ENCODE measurements at places on chromosomes 12 and 14.

- no peaks in the 10 kb centered on the region for H3K27me3 ChIP-seq
- no peak overlapping the region for H3K4me3 ChIP-seq
- no peaks in the 10 kb centered on the region for H3K4me1 ChIP-seq
Measured at GRCh38 chr12:119338593-119339363, 4.2 kb downstream of the CCDC60 start.

GRCh38 chr14:72169521-72169920 is 237.3 kb downstream of the RGS6 start:
- peak; percentile 19 for DNase-seq
- no peaks in the 10 kb centered on the region for H3K27me3 ChIP-seq
- H3K27ac ChIP-seq: no peak overlapping the region
- H3K4me1 ChIP-seq: no peaks in the 10 kb centered on the region
- no peaks in the 10 kb centered on the region for H3K36me3 ChIP-seq

DNA sequence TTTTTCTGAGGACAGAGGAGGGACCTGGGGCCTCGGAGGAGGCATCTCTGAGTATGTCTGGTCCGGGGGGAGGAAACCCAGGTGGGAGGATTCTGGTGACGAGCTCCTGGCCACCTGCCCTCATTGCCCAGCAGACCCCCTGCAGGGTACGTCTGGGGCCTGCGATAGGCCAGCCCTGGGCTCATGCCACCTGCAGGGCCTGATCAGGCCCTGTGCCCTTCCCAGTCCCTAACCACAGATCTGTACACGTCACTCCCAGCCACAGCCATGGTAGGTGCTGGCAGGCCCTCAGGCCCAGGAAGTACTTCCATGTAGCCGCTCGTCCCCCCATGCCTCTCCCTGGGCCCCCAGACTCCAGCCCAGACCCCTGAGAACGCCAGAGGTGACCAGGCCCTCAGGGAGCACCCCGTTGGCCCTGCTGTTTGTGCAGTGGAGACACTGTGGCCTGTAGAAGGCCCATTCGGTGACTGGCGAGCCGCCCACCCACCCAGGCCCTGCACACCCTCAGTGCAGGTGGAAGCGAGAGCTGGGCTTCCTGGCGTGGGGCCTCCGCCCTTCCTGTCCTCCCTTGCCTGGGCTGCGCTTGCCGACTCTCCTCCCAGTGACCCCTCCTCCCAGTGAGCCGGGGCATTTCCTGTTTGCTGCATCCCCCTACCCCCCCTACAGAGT is 5.7 kb downstream of the INF2 start:
- no peak overlapping the region for H3K4me3 ChIP-seq
- peak; percentile 50 for DNase-seq
- H3K4me1 ChIP-seq: peaks cover 27% of the 10 kb centered on the region
- H3K27me3 ChIP-seq: no peaks in the 10 kb centered on the region

DNA sequence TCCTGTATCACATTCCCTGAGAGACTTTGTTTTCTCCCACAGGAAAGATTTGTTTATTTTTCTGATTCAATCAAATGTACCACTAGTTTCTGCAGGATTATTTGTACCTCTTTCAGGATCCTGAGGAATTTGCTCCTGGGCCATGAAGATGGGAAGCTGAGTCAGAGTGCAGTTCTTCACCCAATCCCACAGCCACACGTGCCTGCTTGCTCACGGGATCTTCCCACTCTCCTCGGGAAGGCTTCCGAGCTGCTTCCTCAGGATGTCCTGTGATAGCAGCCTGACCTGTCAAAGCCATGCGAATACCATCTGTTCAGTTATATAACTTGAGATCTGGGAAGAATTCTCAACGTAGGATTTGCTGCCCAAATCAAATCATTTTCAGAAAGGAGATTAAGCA is 41.8 kb upstream of the HIF1A start:
- DNase-seq: no peak
- peaks cover 8% of the 10 kb centered on the region for H3K4me1 ChIP-seq
- no peak overlapping the region for H3K27ac ChIP-seq
- no peaks in the 10 kb centered on the region for H3K27me3 ChIP-seq
- H3K36me3 ChIP-seq: no peaks in the 10 kb centered on the region

DNA sequence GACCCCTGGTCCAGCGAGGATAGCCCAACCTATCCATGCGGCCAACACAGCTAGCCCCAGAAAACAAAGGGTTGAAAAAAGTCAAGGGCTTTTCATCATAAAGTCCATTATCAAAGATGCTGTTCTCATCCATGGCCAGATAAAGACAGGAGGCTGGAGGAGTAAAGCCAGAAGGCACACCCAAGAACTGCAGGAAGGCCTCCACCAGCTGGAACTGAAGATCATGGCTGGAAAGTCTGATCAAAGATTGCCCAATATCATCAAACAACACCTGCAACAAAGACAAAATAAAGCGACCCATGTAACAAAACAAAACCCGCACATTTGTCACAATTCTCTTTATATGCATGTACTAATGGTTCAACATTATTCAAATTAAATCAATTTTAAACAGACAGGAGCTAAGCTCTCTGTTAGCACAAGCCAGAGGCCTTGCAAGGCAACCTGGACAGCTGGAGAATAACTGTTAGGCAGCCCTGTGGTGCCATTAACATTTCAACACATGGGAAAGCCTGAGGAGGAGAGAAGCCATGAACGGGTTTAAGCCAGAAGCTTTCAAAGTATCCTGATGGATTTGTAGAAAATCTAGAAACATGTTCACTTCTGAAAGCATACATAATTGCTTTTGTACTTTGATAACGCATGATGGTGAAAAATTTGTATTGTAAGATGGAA is 34.1 kb downstream of the PSMC1 start:
- no peak overlapping the region for H3K27ac ChIP-seq
- peaks cover 62% of the 10 kb centered on the region for H3K36me3 ChIP-seq
- no peaks in the 10 kb centered on the region for H3K27me3 ChIP-seq
- no peak for DNase-seq
- H3K4me3 ChIP-seq: no peak overlapping the region

DNA sequence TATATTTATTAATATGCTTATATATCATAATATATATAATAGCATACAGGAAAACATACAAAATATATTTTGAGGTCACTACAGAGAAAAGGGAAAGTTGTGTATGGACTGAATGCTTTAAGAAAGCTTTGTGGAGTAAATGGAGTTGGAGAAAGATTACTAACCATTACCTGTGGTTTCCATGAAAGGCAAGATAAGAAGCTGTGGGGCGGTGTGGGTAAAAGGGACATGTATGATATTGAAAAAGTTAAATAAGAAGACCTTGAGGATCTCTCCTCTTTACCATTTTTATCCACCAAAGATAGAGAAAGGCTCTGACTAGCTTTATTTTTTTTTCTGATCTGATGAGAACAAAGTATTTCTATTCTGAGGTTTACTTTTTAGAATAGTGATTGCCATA is 404.4 kb downstream of the TRHDE start:
- no peaks in the 10 kb centered on the region for H3K36me3 ChIP-seq
- H3K4me3 ChIP-seq: no peak overlapping the region
- H3K27me3 ChIP-seq: no peaks in the 10 kb centered on the region
- H3K27ac ChIP-seq: no peak overlapping the region

GRCh38 chr12:12521044-12521485 is 41.6 kb downstream of the DUSP16 start:
- no peak for DNase-seq
- H3K27ac ChIP-seq: no peak overlapping the region
- peaks cover 4% of the 10 kb centered on the region for H3K4me1 ChIP-seq
- no peak overlapping the region for H3K4me3 ChIP-seq
- H3K36me3 ChIP-seq: peaks cover 29% of the 10 kb centered on the region

DNA sequence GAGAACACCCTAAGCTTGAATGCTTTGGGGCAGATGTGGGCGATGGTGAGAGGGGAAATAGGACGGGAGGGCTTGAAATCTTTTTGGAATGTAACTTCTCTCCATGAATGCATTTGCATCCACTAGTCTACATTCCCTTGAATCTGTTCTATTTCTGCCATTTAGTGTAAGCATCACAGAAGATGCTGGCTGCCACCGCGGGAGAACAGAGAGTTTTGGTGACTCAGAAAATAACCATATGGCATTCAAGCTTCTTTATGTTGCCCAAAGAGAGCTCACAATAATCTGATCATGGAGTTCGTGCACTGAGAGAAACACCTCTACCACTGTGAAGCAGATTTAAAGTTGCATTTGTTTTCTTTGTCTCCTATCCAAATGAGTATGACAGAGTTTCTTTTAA is 52.6 kb upstream of the OTX2 start:
- H3K4me3 ChIP-seq: no peak overlapping the region
- H3K4me1 ChIP-seq: no peaks in the 10 kb centered on the region
- H3K27ac ChIP-seq: no peak overlapping the region
- H3K36me3 ChIP-seq: no peaks in the 10 kb centered on the region

Measured in thymus (tissue), 14 donors.